ENCODE measurements at places on chromosomes 1 and 21. TPM values are rescaled to one million over a fixed set of nuclear protein-coding genes. Genes with fewer than 3 reads are reported as not detected.

- no peak for DNase-seq
Observed at GRCh38 chr1:150615346-150616201, 13.8 kb downstream of the ENSA start.

DNA sequence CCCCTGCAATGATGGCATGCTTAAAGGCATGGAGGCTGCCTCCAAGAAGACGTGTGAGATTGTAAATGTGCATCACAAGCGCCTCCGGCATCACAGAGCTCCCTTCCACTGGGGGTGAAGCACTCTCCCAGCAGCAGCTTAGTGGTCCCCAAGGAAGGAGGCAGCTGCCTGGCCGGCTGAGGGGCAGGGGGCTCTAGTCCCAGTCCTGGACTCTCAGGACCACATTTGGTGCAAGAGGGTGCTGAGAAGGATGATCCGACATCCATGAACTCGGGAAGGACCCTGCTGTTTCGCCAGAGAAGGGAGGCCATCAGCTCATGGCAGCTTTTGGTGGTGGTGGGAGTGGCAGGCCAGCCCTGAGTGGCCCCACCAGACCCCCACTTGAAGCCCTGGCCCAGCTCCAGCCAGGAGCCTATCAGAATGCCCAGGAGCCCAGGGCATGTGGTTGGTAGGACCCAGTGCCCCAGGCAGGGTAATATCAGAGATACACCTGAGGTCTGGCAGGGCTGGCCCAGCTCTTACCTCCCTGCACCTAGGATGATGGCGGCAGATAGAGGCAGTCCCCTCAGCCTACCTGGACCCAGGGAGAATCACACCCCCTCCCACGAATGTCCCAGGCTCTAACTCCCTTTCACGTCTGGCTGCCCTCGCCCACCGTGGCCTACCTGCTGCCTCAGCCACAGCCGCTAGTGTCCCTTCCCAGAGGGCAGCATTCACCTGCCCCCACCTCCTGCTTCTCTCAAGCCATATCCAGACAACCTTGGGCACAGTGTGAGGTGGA lies 2.4 kb upstream of the WNT9A start:
- no peak for DNase-seq

LENEP gene
- not detected for total RNA-seq

RHD gene
- 0.22 TPM for total RNA-seq

CA14 gene
- total RNA-seq: 15.2 TPM

DNA sequence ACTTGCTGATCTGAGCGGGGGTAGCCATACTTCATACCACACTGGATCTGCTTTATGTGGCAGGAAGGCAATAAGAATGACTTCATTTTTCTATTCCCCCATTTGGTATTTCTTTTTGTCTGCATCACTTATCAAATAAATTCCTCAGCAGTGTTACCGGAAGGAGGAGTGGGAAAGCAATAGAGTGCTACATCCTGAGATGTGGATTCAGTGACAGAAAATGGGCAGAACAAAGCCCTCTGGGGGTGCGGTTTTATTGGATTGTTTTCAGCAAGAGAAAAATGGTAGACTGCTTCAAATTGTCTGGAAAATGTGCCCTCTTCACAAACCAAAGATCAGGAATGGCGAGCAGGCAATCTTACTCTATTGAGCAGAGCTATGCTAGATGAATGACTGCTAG lies 751.9 kb upstream of the NEGR1 start:
- DNase-seq: no peak

DNA sequence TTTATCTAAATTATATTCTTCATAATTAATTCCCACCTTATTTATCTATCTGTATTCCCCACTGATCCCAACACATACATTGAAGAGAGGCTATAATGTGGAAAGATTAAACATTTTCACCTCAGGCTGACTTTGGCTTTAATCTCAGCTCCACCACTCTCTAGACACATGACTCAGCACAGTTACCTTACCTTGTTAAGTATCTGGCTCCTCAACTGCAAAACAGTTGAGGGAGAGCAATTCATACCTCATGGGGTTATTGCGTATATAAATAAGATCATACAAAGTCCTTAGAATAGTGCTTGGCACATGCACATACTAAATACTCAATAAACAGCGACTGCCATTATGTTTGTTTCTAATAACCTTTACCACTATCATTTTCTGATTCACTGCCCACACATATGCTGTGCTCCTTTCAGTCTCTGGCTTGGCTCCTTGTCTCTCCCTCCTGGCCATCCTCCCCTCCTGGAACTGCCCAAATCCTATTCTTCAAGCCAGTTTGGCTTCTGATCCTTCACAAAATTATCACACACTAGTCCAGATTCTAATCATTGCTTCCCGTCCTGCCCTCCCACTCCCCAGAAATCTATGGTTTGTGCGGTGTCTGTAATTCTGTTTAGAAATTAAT lies 50.1 kb downstream of the BCL9 start:
- DNase-seq: no peak

GREM2 gene
- 9.8 TPM for total RNA-seq

PHLDA3 gene
- 44.2 TPM for total RNA-seq

DNA sequence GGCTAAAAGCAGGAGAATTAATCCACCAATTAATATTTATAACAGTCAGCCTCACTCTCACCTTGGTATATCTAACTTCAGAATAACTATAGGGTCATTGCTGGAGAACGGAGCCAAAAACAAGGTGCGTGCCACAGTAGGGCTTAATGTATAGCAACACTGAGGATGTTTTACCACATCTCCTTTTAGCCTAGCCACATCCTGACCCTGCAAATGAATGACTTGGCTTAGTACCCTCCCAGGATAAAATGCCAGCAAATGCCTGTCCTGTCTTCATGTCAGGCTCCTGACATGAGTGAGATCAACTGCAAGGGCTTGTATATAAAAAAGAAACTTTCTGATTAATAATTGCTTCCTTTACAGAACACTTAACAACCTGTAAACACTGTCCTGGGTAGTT lies 2.7 kb upstream of the CDC42BPA start:
- DNase-seq: no peak

- DNase-seq: no peak
Observed at GRCh38 chr1:201791779-201792173, 37.2 kb upstream of the IPO9 start.

DNA sequence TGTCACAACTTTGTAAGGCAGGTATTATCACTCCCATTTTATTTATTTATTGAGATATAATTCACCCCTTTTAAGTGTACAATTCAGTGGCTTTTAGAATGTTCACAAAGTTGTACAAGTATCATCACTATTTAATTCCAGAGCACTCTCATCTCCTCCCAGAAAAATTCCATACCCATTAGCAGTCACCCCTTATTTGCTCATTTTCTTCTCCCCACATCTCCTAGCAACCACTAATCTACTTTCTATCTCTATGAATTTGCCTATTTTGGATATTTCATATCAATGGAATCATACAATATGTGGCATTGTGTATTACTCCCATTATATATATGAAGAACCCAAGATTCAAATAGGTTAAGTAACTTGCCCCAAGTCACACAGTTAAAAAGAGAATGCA lies 7.0 kb downstream of the DSTYK start:
- no peak for DNase-seq

DNA sequence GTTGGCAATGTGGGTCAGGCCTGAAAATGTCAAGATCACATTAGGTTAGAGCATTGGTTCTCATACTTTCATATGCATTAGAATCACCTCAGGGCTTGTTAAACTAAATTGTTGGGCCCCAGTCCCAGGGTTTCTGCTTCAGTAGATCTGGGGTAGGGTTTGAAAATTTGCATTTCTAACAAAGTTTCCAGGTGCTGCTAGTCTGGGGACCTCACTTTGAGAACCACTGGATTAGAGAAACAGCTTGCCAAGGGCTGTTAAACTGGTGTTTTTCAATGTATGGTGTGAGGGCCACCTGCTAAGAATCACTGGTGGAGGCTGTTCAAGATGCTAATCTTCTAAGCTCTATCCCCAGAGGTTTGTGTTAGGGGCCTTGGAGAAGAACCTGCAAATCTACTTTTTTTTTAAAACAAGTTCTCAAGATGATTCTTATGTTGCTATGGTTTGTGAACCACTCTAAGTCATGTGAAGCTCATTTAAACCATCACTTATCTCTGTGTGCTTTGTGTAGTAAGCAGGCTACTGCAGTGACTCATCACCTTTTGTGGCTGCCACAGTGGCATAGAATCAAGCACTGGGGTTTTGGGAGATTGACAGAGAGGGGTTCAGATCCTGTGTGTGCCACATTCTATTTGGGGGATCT lies 152.2 kb downstream of the S1PR1 start:
- DNase-seq: no peak

CLCNKA gene
- not detected for total RNA-seq

- DNase-seq: no peak
Observed at GRCh38 chr1:68383092-68383491, 66.7 kb downstream of the RPE65 start.

DNA sequence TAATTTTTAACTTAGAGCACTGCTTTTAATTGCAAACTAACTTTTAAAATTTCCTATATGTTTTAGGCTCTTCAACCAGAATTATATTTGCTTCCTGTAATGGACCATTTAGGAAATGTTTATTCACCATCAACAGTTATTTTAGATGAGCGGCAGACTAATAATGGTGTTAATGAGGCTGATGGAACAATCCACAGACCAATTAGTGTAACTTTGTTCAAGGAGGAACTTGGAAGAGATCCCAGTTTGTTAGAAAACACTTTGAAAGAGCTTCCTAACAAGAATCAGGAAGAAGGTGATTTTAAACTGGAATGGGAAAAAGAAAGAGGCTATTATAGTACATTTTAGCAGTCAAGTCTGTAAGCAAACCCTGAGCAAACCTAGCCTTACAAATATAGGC lies 19.4 kb upstream of the GNG5 start:
- no peak for DNase-seq

GRCh38 chr1:206041640-206042039 lies 11.3 kb upstream of the RHEX start:
- no peak for DNase-seq

DNA sequence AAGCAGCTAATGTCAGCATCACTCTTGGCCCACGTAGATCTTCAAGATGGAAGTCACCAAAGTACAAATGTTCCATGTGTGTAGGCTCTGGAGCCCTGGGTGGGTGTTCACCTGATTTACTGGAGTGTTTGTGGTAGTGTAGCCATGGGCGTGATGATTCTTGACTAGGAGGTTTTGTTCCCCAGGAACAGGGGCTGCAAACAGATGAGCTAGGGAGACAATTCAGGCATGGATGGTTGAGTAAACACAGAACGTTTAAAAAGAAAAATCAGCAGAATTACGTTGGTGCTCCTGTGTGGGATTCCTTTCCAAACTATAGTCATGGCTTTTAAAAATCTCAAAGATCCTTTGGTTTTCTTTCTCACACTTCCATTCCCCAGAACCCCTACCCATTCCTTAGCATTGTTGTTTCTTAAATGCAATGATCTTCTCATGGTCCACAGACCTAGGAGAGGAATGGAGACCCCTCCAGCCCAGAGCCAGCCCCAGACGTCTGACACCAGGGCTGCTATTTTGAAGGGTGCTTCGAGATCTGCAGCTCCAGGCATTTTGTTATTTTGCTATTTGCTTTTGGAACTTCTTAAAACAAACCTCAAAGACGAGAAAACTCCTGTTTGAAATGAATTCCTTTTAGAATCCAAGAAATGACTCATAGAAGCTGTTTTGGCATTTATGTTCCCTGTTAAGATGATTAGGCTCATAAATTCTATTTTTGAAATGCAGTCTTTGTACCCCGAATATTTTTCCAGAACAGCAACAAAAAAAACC lies 115.1 kb downstream of the ETS2 start:
- no peak for DNase-seq

- DNase-seq: no peak
Observed at GRCh38 chr1:221543529-221544120, 198.3 kb downstream of the DUSP10 start.

DNA sequence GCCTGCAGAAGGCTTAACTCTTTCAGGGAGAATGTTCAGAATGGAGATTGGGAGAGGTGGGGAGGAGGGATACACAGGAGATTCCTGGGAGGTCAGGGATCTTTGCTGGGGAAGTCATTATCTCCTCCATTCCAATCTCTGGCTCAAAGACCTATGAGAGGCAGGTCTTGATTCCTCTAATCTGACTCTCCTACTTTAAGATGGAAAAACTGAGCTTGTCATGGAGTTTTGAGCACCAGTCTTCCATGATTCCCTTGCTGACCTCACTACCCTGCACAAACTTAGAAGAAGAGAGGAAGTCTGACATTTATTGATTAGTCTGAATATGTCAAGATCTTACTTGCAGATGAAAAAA lies 41.5 kb upstream of the SYNC start:
- no peak for DNase-seq

All from dorsolateral prefrontal cortex (tissue), 122 donors.